NCI-H1048 (cell line): ENCODE measurements at places on chromosomes 1 and 21.
A peak's percentile ranks its signal among the peaks of the same experiment; 100 is the strongest.

- no peak for DNase-seq
Observed at GRCh38 chr1:70864302-70864701, 183.3 kb downstream of the PTGER3 start.

GRCh38 chr1:59543211-59543668, 246.3 kb downstream of the FGGY start:
- no peak for DNase-seq

- DNase-seq = no peak
Observed at GRCh38 chr1:41566274-41566885, 81.9 kb upstream of the EDN2 start.

GRCh38 chr1:90340606-90341005, 345.7 kb downstream of the ZNF326 start:
- DNase-seq = no peak

DNA sequence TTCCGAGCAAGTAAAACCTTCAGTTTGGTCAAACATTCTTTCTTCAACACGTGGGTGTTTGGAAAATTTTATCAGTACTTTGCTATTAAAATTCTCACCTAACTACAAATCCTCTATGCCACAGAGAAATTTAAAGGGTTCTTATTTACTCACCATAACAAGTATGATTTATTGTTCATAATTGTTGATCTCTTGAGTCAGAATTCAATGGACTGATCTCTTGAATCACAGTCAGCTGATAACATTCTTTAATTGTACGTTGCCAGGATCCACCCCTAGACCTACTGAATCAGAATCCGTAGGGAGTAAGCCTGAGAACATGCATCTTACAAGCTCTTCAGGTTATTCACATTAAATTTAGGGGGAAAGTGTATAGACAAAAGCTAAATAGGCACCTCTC, 51.2 kb downstream of the DIPK1A start:
- no peak for DNase-seq

DNA sequence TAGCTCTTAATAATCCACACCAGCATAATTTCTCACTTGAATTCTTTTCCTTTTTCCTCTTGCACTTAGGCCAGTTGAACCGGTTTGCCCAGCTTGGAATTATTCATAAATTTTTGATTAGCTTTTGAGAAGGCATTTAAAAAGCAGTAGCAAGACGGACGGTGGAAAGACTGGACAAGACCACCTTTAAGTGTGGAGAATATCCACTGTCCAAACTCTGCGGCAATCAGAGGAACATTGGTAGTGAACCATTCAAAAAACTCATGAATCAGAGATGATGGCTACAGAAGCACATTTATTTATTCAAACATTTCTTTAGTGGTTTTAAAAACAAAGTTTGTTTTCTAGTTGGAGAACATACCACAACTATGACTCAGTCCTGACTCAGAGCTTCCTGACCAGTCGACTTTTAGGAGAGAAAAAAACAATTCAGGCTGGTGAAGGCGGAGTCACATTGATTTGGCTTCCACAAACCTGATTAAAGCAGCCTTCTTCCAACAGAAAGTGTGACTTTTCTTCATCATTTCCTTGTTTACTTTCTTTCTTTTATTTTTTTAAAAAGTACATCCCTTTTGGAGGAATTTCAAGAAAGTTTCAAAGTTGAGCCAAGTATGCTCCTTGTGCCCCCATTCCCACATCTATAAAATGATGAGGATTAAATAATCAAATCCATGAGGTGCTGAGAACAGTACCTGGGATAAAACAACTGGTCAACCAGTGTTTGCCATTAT, 128.8 kb downstream of the ADSS2 start:
- DNase-seq = no peak

DNA sequence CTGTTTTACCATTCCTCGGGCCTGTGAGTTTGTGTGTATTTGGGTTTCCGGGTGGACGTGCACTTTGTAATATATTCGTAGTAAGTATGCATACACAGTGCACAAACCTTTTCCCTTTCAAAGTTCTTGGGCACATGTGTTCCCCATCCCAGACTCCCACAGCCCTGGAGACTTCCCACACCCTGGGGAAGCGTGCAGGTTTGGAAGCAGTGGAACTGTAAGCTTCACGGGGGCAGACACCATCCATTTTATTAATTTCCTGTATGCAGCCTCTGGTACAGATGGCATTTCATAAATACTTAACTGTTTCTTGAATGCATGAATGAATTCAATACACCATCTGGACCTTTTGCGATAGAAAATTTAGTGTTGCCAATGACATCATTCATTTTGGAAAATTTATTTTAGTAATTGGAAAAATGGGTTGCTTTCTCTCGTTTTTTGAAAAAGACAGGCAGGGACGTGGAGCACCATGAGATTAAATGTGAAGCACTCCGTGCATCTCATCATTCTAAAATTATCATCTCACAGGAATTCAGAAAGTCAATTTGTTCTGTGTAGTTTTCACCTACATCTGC, 10.8 kb downstream of the ETS2 start:
- no peak for DNase-seq

GRCh38 chr1:8663915-8664329, 153.5 kb downstream of the RERE start:
- no peak for DNase-seq

GRCh38 chr1:156794506-156795373, 21.9 kb downstream of the SH2D2A start:
- DNase-seq = no peak

DNA sequence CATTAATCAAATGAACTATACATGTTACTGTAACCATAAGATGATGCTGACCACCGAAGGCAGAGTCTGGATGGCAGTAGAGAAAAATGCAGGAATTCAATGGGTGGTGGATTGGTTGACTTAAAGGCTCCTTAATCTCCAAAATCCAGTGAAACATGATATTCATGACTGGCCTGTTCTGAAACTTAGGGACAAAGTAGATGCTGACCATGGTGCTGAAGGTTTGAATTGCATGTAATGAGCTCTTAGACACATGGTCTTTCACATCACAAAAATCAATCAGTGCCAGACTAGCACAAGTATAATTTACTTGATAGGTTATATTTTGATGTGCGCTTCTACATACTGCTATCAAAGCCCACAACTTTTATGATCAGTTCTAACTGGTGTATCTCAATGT, 30.9 kb upstream of the NTMT2 start:
- peak; percentile 30 for DNase-seq

DNA sequence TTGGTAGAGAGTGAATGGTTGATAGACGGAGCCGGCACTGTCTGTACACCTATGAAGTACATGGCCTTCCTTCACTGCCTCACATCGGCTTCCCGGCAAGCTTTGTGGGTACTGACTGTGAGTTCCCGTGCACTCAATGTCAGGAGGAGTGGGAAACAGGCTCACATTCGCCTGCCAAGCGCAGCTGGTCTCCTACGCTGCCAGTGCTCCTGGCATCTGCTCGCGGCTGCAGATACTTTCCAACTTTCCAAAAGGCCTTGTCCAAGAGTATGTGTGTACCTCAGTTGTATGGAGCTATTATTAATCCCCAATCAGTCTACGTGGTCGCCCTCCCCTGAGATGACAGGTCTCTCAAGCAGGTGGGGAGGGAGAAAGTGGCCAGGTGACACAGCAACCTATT, 180.8 kb downstream of the ZSCAN20 start:
- no peak for DNase-seq

- no peak for DNase-seq
Observed at GRCh38 chr1:168966217-168966616, 140.3 kb upstream of the ATP1B1 start.

DNA sequence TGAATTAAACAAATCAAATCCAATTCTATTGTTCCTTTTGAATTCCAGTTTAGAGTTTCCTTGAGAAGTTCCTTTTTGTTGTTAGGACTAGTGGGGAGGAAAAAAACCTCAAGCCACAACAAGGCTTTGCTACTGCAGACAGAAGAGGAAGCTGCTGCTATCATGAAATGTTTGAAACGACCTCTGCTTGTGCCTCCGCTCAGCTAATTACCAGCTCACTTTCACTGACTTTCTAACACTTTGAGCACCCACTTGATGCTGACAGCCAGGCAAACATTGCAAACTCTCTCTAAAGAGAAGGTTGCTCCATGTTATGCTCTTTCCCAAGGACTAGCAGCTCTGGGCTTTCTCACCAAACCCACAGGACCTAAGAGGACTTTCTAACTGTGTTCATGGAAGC, 203.9 kb upstream of the PROX1 start:
- DNase-seq = no peak

GRCh38 chr1:40661678-40662077, 3.8 kb downstream of the RIMS3 start:
- no peak for DNase-seq

DNA sequence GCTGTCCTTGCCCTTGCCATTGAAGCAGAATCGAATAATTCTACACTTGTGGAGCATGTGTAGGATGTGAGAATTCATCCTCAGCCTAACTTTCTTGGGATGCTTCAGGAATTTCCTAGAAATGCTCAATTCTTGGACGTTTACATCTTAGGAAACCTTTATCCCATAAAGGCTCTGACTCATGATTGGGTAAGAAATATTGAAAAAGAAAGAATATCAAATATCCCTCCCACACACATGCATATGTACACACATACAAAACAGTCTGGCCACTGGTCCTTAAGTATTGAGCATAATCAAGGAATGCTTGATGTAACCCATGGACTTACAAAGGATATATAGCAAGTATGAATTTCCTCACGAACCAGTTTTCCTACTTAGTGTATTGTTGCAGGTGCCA, 83.9 kb upstream of the IPO9 start:
- DNase-seq = no peak

GRCh38 chr1:81559662-81560350, 240.9 kb upstream of the ADGRL2 start:
- no peak for DNase-seq

GRCh38 chr1:194437135-194437534, 1250.7 kb upstream of the B3GALT2 start:
- DNase-seq = no peak

- no peak for DNase-seq
Observed at GRCh38 chr1:246907472-246907871, 24.3 kb downstream of the AHCTF1 start.

GRCh38 chr1:11868331-11868980, 9.7 kb upstream of the NPPB start:
- no peak for DNase-seq

GRCh38 chr1:203180611-203181330, 5.1 kb upstream of the MYBPH start:
- DNase-seq = no peak
